ENCODE measurements at places on chromosomes 12 and 14.

DNA sequence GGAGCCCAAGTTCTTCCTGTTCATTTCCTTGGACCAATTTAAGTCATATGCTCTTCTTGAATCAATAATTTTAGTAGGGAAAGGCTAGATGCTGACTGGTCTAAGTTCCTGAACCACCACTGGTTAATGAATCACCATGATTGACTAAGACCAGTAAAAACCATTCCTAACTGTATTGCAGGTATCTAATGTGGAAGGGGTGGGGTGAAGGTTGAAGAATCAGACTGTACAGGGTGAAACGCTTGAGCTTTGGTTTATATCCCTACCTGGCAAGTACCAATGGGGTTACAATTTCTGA, 100.1 kb downstream of the DYRK2 start:
- DNase-seq = no peak

- DNase-seq = no peak
These were observed 95.0 kb downstream of the RFLNA start for GRCh38 chr12:124389725-124390441.

GRCh38 chr12:58481811-58482210, 438.5 kb downstream of the LRIG3 start:
- DNase-seq = no peak

DNA sequence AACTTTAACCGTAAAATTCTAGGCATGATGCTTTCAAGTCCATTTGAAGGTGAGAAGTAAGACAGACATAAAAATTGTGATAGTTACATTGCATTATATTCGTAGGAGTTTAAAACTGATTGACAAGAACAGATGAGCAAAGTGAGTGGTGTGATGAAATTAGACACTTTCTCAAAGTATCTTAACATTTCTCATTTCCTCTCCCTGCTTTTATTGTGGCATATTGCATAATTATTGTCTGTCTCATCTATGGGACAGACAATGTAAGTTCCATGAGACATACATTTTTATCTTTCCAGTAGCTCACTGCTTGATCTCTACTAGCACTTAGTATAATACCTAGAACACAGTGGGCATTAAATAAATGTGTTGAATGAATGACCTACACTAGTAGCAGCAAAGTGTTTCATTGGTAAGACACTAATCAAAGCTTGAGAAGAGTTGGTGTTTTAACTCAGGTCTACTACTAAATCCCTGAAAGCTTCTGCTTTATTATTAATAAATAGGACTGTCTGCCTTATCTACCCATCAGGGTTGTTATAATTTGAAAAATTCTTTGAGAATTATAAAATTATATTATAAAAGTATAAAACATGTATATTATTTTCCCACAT, 19.0 kb downstream of the A2M start:
- no peak for DNase-seq

DNA sequence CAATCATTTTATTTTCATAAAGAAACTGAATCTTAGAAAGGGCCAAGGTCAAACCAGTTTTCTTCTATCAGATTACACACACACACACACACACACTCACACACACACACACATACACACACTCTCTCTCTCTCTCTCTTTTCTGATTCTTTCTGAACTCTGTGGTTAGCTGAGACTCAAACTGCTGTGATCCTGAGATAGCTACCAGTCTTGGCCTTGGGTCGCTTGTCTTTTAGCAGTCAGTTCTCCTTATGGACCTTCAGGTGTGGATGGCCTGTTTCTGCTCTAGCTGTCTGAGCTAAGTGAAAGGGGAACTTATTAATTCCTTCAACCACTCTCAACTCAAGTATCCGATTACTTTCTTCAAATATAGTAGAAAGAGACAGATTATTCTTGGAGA, 145.1 kb downstream of the GRIP1 start:
- DNase-seq = no peak

DNA sequence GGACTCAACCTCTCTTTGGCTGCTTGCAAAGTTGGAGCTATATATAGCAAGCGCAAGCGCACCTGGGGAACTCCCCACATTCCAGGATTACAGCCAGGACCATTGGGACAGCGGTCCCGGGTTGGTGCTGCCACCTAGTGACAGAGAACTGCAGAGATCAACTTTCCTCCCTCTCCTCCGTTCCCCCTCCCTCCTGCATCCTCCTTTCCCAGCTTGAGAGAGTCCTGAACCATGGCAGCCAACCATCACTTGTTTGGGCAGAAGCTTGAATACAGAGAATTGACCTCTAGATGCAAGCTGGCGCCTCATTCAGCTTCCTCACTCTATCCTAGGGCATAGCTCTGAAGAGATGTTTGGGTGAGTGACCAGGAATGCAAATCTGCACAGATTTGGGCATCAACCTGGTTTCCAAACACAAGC, 17.4 kb upstream of the FLVCR2 start:
- peak; percentile 58 for DNase-seq

GRCh38 chr12:45285717-45286116, 69.8 kb downstream of the ANO6 start:
- DNase-seq = no peak

- no peak for DNase-seq
These were observed 51.6 kb downstream of the PPP4R4 start for GRCh38 chr14:94225460-94226378.

GRCh38 chr12:79934281-79935020, 446 bp downstream of the PPP1R12A start:
- DNase-seq = no peak

- no peak for DNase-seq
These were observed 84.7 kb downstream of the SAMD4A start for GRCh38 chr14:54651649-54652048.

GRCh38 chr14:75242546-75243273, 35.9 kb upstream of the FOS start:
- peak; percentile 28 for DNase-seq

DNA sequence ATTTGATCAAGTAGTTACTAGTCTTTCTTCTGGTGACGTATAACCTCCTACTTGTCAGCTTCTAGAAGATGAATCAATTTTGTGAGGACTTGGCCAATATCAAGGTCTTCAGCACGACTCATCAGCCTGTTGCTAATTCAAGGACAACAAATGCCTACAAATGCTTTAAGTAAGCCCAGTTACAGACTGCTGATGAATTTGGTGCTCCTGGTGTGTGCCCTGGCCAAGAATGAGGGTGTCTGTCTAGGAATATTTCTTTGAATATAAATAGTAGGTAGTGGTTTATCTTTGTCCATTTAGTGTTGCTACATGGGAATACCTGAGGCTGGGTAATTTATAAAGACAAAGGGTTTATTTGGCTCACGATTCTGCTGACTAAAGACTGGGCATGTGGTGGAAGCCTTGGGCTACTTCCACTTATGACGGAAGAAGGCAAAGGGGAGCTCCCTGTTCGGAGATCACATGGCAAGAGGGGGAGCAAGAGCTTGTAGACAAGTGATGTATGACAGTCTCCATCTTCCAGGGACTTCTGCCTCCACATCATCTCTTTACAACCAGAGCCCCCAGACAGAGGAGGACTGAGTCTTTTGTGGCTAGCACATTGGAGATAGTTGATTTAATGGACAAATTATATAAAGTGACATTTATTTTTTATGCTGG, 180.2 kb downstream of the CRADD start:
- DNase-seq = no peak

Data from left ventricle myocardium inferior (tissue), 1 donor.